ENCODE measurements at places on chromosomes 1 and 21.

DNA sequence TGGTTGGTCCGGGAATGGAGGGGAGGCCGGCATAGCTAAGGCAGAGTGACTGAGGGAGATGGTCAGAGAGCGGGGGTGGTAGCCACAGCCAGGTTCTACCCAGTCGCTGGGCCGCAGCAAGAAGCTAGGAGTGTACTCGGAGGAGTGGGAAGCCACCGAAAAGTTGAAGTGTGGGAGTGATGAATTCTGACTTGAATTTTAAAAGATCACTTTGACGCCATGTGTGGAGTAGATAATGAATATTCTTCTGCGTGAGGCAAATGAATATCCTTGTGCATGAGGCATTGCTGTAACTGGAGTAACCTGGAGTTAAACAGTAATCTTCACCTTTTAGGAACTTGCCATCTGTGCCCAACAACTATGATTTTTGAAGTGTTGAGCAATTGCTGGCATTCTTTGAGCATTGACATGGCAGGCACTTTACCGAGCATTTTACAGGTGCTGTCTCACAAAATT is 6.9 kb downstream of the CTPS1 start:
- no peak for DNase-seq

GRCh38 chr1:233005703-233006102 is 55.3 kb downstream of the NTPCR start:
- no peak for DNase-seq

- no peak for DNase-seq
These were observed 10.1 kb downstream of the ADAMTS5 start for GRCh38 chr21:26956813-26957212.

DNA sequence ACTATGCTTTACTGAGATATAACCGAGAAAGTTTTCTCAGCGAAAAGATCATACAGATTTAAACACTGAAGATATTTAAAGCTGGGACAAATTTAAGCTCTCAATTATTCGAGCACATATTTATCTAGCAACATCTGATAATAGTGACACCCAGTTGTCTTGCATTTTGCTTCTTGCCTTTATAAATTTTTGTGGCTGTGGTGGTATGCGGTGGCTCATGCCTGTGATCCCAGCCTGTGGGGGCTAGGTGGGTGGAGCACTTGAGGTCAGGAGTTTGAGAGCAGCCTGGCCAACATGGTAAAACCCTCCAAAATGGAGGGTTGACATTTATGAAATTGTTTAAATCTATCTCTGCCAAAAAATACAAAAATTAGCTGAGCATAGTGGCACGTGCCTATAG is 312.2 kb downstream of the SPATA17 start:
- no peak for DNase-seq

All from Karpas-422 (cell line).